ENCODE measurements at places on chromosomes 3 and 15.

- no peak for DNase-seq
Observed at GRCh38 chr15:68639926-68640600, 61.3 kb downstream of the CORO2B start.

DNA sequence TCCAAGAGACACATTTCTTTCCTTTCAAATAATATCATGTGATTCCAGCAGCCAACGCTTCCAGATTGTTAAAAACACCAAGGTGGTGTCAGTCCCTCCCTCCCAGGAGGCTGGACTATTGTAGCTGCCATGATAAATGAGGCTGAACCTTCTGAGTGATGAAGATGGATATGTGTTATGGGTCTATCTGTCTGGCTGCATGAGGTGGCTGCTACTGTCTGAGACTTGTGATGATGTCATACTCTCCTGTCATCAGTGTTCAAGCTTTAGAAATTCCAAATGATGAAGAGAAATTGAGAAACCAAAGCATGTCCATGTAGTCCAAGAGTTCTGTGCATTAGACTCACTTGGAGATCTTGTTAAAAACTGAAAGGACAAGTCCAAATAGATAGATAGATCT is 683.0 kb downstream of the NTRK3 start:
- no peak for DNase-seq

GRCh38 chr3:53921296-53921695 is 29.6 kb upstream of the SELENOK start:
- peak; percentile 27 for DNase-seq

GRCh38 chr3:66365080-66365479 is 135.7 kb downstream of the LRIG1 start:
- DNase-seq: no peak

GRCh38 chr3:73502609-73503583 is 121.8 kb downstream of the PDZRN3 start:
- DNase-seq: peak; percentile 75

- no peak for DNase-seq
Observed at GRCh38 chr3:55242921-55243320, 244.2 kb downstream of the WNT5A start.

DNA sequence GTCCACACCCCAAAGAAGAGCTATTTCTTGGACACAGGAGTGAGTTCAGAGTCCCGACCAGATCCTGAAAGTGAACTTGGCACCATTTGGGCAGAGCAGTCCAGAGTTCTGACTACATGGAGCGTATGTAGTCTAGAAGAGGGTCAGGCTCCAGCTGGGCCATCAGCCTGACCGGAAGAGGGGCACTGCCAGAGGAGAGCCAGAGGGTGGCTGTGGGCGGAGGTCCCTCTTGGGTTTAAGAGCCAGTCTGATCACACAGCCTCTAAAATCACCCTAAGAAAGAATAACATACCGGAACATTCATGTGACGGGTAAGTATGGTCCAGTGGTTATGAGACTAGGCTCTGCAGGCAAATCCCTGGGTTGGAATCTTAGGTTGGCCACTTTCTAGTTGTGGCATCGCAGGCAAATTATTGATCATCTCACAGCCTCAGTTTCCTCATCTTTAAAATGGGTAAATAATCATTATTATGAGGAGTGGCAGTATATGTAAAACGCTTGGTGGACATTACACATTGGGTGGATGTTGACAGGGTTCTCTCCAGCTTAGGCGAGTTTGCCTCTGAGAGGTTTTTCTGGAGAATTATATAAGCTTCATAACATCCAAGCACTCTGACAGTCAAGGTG is 2.1 kb upstream of the RAP2B start:
- no peak for DNase-seq

- no peak for DNase-seq
Observed at GRCh38 chr3:37902674-37903073, 41.0 kb downstream of the CTDSPL start.

- no peak for DNase-seq
Observed at GRCh38 chr15:81558056-81558455, 184.0 kb upstream of the TMC3 start.

DNA sequence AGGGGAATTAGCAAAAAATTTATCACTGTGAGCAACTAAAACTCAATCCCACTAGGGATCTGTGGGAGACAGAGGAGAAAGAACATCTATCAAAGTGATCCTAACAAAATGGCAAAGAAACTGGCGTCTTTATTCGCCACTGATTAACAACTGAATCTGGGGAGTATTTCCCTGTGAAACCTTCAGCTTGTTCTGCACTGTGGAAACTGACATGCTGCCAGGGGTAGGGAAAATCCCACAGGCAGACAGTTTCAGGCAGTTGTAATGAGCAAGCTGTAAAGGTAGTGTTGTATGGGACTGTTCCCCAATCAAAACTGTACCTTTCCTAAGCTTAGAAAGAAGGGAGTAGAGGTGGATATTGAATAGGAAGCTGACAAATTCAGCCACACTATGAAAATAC is 611.7 kb downstream of the VGLL3 start:
- no peak for DNase-seq

DNA sequence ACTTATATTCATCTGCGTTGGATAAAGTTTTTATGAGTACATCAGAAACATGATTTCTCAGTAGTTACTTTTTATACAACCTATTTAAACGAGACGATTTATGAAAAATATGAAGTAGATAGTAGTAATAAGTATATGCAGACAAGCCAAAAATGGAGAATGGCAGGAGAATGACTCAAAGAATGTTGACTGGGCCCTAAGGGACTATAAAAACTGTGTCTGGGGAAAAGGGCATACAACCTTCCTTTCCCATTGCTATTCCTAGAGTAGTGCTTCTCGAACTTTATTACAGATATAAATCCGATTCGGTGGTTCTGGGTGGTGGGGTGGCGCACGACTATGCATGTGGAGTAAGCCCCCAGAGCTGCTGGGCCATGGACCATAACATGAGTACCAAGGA is 558.5 kb downstream of the FOXP1 start:
- DNase-seq: no peak

GRCh38 chr3:9935966-9936510 is 2.4 kb downstream of the CRELD1 start:
- DNase-seq: no peak

- no peak for DNase-seq
Observed at GRCh38 chr15:61091289-61091616, 137.8 kb downstream of the RORA start.

DNA sequence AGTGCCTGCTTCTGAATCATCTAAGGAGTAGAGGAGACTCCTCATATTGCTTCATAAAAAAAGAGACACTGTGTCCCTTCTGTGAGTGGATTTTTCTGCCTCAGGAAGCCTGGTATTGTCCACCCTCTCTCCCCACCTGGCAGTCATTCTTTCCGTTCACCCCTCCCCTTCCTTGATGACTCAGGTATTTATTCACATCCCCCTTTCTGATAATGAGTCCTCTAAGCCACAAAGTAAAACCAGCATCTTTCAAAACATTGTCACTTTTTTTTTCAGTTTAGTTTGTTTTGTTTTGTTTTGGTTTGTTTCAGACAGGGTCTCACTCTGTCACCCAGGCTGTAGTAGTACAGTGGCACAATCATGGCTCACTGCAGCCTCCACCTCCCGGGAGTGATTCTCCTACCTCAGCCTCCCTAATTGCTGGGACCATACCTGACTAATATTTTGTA is 65.2 kb upstream of the UBE2E1 start:
- DNase-seq: peak; percentile 83

- DNase-seq: no peak
Observed at GRCh38 chr15:69830430-69830829, 267.3 kb downstream of the TLE3 start.

DNA sequence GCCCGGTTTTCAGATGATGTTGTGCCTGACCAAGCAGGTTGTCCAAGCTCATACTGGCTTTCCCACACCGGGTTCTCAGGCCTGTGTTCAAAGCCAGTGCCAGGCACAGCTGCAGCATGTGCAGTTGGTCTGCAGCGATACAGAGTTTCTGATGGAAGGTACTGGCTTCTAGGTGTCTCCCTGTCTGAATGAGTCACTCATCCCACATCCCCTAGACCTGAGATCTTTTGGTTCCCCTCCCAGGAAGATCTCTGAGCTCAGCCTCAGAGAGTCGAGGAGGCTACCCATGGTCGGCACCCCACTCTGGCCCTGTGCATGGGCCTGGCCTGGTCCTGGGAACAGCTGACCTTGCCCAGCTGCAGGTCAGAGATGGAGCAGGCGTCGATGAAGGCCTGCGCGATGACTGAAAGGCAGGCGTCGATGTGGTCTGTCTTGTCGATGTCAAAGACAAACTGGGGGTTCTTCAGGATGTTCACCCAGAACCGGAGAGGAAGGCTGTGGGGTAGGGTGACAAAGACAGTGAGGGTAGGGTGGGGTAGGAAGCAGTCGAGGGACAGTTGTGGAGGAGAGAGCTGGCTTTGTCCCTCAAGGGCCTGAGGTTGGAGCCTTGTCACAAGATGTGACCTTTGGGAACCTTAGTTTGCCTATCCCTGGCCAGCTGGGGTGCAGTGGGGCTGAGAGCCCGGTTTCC is 15.3 kb downstream of the H1-8 start:
- peak; percentile 31 for DNase-seq

GRCh38 chr3:40645883-40646282 is 121.1 kb downstream of the ZNF621 start:
- DNase-seq: peak; percentile 19

DNA sequence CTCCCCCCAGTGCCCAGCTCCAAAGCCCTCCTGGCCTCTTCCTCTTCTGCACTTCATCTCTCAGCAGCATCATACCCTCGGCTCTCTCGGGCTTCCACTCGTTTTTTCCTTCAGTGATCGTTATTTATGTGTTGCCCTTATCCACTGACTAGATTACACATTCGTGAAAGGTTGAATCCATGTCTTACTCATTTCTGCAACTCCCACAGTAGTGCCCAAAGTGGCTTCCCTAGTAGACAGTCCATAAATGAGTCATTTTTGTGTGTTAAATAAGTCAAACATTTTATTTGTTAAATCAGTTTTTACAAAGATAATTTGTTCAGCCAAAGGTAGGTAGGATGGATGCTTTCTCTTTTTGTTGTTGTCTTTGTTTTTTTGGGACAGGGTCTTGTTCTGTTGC is 87.4 kb downstream of the CRTC3 start:
- DNase-seq: no peak

DNA sequence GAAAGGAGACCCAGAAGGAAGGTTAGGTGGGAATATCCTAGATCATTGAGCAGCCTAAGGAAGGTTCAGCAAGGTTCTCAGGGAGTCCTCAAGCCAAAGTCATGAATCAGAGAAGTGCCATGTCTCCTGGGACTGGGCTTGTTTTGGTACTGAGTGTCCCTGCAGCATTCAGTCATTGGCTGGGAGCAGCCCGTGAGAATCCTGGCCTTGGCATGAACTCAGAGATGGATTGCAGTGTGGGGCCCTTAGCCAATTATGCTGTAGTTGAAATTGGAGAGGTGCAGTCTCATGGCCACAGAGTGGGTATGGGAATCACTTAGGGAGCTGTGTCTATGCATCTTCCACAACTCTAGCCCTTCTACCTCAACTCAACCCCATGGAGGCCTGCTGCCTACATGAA is 17.0 kb upstream of the PPM1L start:
- DNase-seq: peak; percentile 1

DNA sequence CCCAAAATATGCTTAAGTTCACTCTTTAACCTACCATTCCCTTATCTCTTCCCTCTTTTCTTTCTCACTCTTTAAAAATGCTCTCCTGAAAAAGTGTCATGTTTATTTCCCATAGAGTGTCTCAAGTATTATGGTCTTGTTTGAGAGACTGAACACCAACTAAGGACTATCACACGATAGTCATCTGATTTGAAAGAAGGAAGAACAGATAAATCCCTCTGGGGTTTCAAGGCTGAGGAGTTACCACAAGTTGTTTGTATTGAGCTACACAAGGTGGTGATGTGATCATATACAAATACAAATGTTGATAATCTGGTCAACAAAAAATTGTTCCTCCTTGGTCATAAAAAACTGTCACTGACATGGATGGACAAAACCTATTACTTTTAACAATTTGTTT is 13.8 kb downstream of the MEIS2 start:
- DNase-seq: no peak

- DNase-seq: no peak
Observed at GRCh38 chr3:46383211-46383950, 12.6 kb downstream of the CCR5 start.

DNA sequence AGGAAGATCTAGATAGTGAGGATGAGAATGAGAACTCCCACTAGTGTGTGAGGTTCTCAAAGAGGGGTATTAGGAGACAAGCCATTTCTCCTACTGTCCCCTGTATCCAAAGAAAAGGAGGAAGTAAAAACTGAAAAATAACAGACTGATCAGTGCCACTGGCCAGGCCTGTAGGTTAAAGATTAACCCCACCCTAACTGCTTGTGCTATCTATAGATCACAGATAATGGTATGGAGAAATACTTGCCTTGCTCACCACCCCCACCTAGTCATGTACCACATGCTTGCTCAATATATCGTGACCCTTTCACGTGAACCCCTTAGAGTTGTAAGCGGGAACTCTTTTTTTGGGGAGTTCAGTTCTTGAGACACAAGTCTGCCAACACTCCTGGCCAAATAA is 519.7 kb upstream of the FRG2C start:
- DNase-seq: no peak

All from kidney tubule cell (primary cell).